AG10803 (cell line): ENCODE measurements at places on chromosomes 4 and X.
A peak's percentile ranks its signal among the peaks of the same experiment; 100 is the strongest.

GRCh38 chr4:2686379-2687265 is 69.5 kb downstream of the TNIP2 start:
- no peak for DNase-seq

GRCh38 chrX:46575991-46576392 is 2.4 kb downstream of the CHST7 start:
- DNase-seq = peak; percentile 62

DNA sequence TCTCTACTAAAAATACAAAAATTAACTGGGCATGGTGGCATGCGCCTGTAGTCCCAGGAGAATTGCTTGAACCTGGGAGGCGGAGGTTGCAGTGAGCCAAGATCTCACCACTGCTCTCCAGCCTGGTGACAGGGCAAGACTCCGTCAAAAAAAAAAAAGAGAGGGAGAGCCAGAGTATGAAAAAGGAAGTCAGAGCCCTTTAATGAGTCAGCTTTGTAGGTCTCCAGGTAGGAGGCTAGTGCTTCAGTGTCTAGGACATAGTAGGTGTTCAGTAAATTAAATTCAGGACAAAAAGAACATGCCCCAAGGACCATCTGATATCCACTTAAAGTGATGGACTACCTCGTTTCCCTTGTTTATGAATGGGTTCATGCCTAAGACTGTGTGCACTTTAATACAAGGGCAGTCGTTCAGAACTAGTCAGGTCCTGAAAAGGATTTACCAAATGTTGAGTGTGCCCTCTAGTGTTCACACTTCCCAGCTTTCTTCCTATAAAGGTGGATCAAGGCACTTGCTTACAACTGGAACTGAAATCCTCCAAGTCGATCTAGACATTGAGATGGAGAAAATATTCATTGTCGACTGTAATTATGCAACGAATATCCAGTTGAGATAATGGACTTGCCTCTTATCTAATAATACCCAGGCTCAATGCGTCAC is 29.0 kb downstream of the F9 start:
- DNase-seq = peak; percentile 69

GRCh38 chrX:51192104-51192503 is 140.5 kb upstream of the NUDT10 start:
- no peak for DNase-seq

- DNase-seq = no peak
Observed at GRCh38 chr4:6393066-6393465, 79.3 kb downstream of the PPP2R2C start.

DNA sequence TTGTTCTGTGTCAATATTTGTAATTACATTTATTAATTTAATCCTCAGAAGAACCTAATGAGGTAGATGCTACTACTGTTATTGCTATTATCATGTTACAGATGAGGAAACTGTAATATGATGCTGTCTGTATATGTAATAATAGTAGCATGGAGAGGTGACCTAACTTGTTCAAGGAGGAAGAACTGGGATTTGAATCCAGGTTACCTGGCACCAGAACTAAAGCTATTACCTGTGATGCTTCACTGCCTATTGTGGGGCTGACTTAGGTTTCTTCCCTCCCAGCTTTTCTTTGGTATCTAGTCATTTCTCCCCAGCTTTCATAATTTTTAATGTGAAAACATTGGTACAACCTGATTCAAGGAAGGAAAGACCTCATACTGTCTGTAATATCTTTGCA is 43.6 kb downstream of the RAPGEF2 start:
- DNase-seq = no peak

GRCh38 chr4:152206185-152206584 is 329.7 kb downstream of the FBXW7 start:
- no peak for DNase-seq

- DNase-seq = no peak
Observed at GRCh38 chr4:3705236-3705987, 60.8 kb upstream of the ADRA2C start.
